ENCODE measurements at places on chromosomes 1 and 21. TPM values are rescaled to one million over a fixed set of nuclear protein-coding genes. Genes with fewer than 3 reads are reported as not detected.
A peak's percentile ranks its signal among the peaks of the same experiment; 100 is the strongest.

GRCh38 chr1:172276120-172276818, 144.2 kb upstream of the C1orf105 start:
- H3K4me1 ChIP-seq: no peaks in the 10 kb centered on the region
- H3K36me3 ChIP-seq: no peaks in the 10 kb centered on the region
- no peak overlapping the region for H3K4me3 ChIP-seq
- H3K27ac ChIP-seq: no peak overlapping the region
- DNase-seq: no peak

DNA sequence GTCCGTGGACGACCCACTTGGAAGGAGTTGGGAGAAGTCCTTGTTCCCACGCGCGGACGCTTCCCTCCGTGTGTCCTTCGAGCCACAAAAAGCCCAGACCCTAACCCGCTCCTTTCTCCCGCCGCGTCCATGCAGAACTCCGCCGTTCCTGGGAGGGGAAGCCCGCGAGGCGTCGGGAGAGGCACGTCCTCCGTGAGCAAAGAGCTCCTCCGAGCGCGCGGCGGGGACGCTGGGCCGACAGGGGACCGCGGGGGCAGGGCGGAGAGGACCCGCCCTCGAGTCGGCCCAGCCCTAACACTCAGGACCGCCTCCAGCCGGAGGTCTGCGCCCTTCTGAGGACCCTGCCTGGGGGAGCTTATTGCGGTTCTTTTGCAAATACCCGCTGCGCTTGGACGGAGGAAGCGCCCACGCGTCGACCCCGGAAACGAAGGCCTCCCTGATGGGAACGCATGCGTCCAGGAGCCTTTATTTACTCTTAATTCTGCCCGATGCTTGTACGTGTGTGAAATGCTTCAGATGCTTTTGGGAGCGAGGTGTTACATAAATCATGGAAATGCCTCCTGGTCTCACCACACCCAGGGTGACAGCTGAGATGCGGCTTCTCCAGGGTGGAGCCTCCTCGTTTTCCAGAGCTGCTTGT, 32.4 kb downstream of the PRMT2 start:
- peaks cover 6% of the 10 kb centered on the region for H3K36me3 ChIP-seq
- H3K4me3 ChIP-seq: peak overlapping the region; percentile 38
- peaks cover 7% of the 10 kb centered on the region for H3K4me1 ChIP-seq
- H3K27ac ChIP-seq: no peak overlapping the region

DNA sequence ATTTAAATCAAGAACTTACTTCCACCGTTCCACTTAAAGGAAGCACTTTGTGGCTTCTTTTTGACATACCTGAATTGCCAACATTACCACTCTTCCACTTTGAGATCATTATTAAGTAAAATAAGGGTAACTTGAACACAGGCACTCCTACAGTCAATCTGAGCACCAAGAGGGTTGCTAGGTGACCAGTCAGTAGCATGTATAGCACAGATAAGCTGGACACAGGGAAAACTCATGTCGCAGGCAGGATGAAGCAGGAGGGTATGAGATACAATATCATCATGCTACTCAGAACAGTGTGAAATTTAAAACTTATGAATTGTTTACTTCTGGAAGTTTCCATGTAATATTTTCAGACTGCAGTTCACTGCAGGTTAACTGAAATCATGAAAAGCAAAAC, 47.0 kb upstream of the RAP1GAP start:
- H3K27me3 ChIP-seq: no peaks in the 10 kb centered on the region
- no peaks in the 10 kb centered on the region for H3K4me1 ChIP-seq
- peaks cover 62% of the 10 kb centered on the region for H3K36me3 ChIP-seq
- DNase-seq: no peak
- H3K27ac ChIP-seq: no peak overlapping the region

DNA sequence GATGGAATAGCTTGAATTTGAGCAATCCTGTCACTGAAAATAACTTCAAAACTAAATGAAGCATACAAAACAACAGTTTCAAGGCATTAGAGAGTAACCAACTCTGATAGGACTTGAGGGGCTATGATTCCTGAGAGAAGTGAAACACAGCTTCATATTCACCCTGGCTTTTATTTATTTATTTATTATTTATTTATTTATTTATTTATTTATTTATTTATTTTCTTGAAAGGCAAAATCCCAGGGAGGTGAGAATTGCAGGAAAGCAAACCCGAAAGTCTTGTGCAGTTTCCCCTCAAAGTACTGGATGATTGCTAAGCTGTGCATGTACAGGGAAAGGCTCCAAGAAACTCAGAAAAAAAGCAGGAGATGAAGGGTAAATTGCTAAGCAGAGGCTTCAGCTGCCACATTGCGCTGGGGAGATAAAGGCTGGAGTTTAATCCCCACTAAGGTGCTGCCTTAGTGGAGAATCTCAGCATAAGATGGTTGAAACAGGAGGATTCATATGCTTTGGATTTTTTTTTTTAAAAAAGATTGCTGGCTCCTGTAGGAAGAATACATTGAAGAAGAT, 72.9 kb upstream of the COL24A1 start:
- H3K4me3 ChIP-seq: no peak overlapping the region
- no peak overlapping the region for H3K27ac ChIP-seq
- DNase-seq: no peak

- no peaks in the 10 kb centered on the region for H3K27me3 ChIP-seq
- peak overlapping the region; percentile 71 for H3K27ac ChIP-seq
- no peak overlapping the region for H3K4me3 ChIP-seq
- peaks cover 13% of the 10 kb centered on the region for H3K4me1 ChIP-seq
- peak; percentile 50 for DNase-seq
Observed at GRCh38 chr1:56461158-56462127, 117.9 kb downstream of the PLPP3 start.

GRCh38 chr1:9703165-9703509, 51.6 kb downstream of the PIK3CD start:
- DNase-seq: no peak
- no peaks in the 10 kb centered on the region for H3K27me3 ChIP-seq
- peaks cover 3% of the 10 kb centered on the region for H3K4me1 ChIP-seq
- H3K36me3 ChIP-seq: no peaks in the 10 kb centered on the region
- no peak overlapping the region for H3K27ac ChIP-seq

DNA sequence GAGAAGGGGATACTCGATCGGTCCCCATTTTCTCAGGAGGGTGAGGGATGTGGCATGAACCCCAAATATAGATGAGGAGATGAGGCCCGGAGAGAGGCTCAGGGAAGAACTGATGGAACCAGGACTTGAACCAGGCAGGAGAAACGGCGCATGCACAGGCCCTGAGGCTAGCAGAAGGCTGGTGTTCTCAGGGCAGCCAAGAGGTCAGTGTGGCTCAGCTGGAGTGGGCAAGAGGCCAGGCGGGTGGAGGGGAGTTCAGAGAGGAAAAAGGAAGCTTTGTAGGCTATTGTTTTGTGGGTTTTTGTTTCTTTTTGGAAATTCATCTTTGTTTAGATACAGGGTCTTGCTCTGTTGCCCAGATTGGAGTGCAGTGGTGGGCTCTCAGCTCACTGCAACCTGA, 122.0 kb downstream of the LACTBL1 start:
- H3K36me3 ChIP-seq: no peaks in the 10 kb centered on the region
- no peaks in the 10 kb centered on the region for H3K27me3 ChIP-seq
- no peak for DNase-seq
- H3K27ac ChIP-seq: no peak overlapping the region
- no peaks in the 10 kb centered on the region for H3K4me1 ChIP-seq

GRCh38 chr1:99614728-99615127, 31.2 kb upstream of the PALMD start:
- H3K4me1 ChIP-seq: no peaks in the 10 kb centered on the region
- H3K4me3 ChIP-seq: no peak overlapping the region
- DNase-seq: no peak

- no peaks in the 10 kb centered on the region for H3K27me3 ChIP-seq
- peak; percentile 27 for DNase-seq
- H3K27ac ChIP-seq: no peak overlapping the region
Observed at GRCh38 chr1:4213366-4213973, 313.4 kb upstream of the C1orf174 start.

- H3K4me1 ChIP-seq: no peaks in the 10 kb centered on the region
- no peak overlapping the region for H3K27ac ChIP-seq
- no peak overlapping the region for H3K4me3 ChIP-seq
- no peak for DNase-seq
Observed at GRCh38 chr1:48294656-48295055, 72.1 kb downstream of the SLC5A9 start.

GRCh38 chr1:230857822-230858221, 10.5 kb downstream of the C1orf198 start:
- DNase-seq: no peak
- H3K4me3 ChIP-seq: no peak overlapping the region
- no peaks in the 10 kb centered on the region for H3K4me1 ChIP-seq
- no peaks in the 10 kb centered on the region for H3K36me3 ChIP-seq

GRCh38 chr1:89503690-89504089, 20.9 kb upstream of the LRRC8B start:
- DNase-seq: no peak
- no peaks in the 10 kb centered on the region for H3K27me3 ChIP-seq
- H3K36me3 ChIP-seq: no peaks in the 10 kb centered on the region
- no peaks in the 10 kb centered on the region for H3K4me1 ChIP-seq

GRCh38 chr1:183374825-183375224, 43.4 kb downstream of the NMNAT2 start:
- no peak overlapping the region for H3K27ac ChIP-seq
- no peaks in the 10 kb centered on the region for H3K36me3 ChIP-seq
- no peaks in the 10 kb centered on the region for H3K27me3 ChIP-seq
- DNase-seq: no peak

DNA sequence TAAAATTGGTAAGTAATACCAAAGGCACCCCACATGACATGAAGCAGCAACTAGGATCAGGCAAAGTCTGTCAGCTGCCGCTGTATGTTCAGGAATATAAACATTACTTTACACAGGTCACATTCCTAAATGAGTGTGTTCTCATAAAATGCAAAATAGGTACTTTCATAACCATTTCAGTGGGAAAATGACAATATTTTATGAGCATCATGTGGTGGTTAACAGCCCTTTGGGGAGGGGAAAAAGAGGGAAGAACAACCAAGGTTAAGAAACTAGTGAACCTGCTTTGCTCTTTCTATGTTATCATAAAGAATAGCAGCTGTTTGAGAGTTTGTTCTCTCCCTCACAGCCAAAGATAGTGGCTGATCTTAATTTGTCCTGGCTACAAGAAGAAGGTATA, 105.4 kb upstream of the LBR start:
- H3K27ac ChIP-seq: no peak overlapping the region
- no peaks in the 10 kb centered on the region for H3K27me3 ChIP-seq
- H3K4me1 ChIP-seq: no peaks in the 10 kb centered on the region
- DNase-seq: no peak

- H3K27me3 ChIP-seq: no peaks in the 10 kb centered on the region
- DNase-seq: no peak
- no peak overlapping the region for H3K27ac ChIP-seq
- no peaks in the 10 kb centered on the region for H3K4me1 ChIP-seq
Observed at GRCh38 chr1:185105121-185105520, 51.6 kb downstream of the TRMT1L start.

GRCh38 chr1:100627936-100628335, 90.0 kb downstream of the GPR88 start:
- no peak for DNase-seq
- H3K36me3 ChIP-seq: no peaks in the 10 kb centered on the region
- H3K27ac ChIP-seq: no peak overlapping the region
- no peak overlapping the region for H3K4me3 ChIP-seq
- H3K27me3 ChIP-seq: no peaks in the 10 kb centered on the region
- H3K4me1 ChIP-seq: peaks cover 3% of the 10 kb centered on the region

- H3K4me1 ChIP-seq: peaks cover 10% of the 10 kb centered on the region
- no peaks in the 10 kb centered on the region for H3K27me3 ChIP-seq
- no peak overlapping the region for H3K27ac ChIP-seq
Observed at GRCh38 chr1:166814611-166815010, 24.7 kb upstream of the POGK start.

GRCh38 chr1:93051961-93052360, 27.1 kb upstream of the MTF2 start:
- peak; percentile 38 for DNase-seq
- no peaks in the 10 kb centered on the region for H3K27me3 ChIP-seq
- no peaks in the 10 kb centered on the region for H3K36me3 ChIP-seq
- H3K27ac ChIP-seq: no peak overlapping the region
- H3K4me3 ChIP-seq: no peak overlapping the region

DNA sequence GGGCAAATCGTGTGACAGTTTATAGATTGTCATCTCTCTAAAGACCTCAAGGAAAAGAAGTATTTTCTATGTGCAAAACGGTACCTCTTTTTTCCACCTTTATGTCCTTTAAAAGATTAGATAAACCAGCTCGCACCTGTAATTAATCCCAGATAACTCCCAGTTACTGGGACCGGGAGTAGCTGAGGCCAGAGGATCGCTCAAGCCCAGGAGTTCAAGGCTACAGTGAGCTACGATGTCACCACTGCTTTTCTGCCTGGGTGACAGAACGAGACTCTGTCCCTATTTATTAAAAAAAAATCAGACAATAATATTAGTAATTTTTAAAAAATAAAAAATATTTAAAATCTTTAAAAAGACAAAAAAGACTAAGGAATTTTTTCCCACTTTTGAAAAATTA, 141.4 kb downstream of the NR5A2 start:
- no peaks in the 10 kb centered on the region for H3K4me1 ChIP-seq
- no peak overlapping the region for H3K27ac ChIP-seq
- no peak overlapping the region for H3K4me3 ChIP-seq
- DNase-seq: no peak
- H3K36me3 ChIP-seq: no peaks in the 10 kb centered on the region

DNA sequence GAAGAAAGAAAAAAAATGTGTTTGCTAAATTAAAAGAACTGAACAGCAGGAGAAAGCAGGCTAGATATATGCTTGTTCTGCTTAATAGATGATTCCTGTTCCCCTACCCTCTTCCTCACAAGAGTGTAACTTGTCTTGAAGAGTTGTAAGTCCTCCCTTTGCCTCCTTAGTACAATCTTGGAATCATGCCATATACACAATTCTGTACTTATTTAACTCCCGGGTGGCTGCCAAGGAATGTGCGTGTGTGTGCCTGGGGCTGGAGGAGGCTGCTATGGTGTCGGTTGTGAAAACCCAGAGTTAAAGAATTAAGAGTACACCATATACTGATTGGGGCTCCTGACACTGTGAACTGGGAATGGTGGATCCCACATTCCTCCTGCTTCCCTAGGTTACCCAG, 194.2 kb downstream of the SIPA1L2 start:
- no peak overlapping the region for H3K4me3 ChIP-seq
- H3K4me1 ChIP-seq: no peaks in the 10 kb centered on the region
- peaks cover 6% of the 10 kb centered on the region for H3K36me3 ChIP-seq
- DNase-seq: no peak

GRCh38 chr1:239944666-239945065, 147.0 kb upstream of the FMN2 start:
- no peaks in the 10 kb centered on the region for H3K27me3 ChIP-seq
- no peak overlapping the region for H3K27ac ChIP-seq
- no peak for DNase-seq
- H3K4me1 ChIP-seq: no peaks in the 10 kb centered on the region

The GUCA2B gene
- not detected for total RNA-seq

The TSACC gene
- not detected for total RNA-seq

The SELENOF gene
- 98.5 TPM for total RNA-seq

The LAPTM5 gene
- 33.8 TPM for total RNA-seq

The PHTF1 gene
- total RNA-seq: 14.0 TPM

The PARS2 gene
- total RNA-seq: 3.1 TPM

The DUSP23 gene
- 26.6 TPM for total RNA-seq

The TTC4 gene
- 10.9 TPM for total RNA-seq

The THEM5 gene
- total RNA-seq: not detected

All from liver (tissue), 10 donors.